Liver (tissue), 10 donors: ENCODE measurements at places on chromosomes 2 and 18. TPM values are rescaled to one million over a fixed set of nuclear protein-coding genes. Genes with fewer than 3 reads are reported as not detected.

DNA sequence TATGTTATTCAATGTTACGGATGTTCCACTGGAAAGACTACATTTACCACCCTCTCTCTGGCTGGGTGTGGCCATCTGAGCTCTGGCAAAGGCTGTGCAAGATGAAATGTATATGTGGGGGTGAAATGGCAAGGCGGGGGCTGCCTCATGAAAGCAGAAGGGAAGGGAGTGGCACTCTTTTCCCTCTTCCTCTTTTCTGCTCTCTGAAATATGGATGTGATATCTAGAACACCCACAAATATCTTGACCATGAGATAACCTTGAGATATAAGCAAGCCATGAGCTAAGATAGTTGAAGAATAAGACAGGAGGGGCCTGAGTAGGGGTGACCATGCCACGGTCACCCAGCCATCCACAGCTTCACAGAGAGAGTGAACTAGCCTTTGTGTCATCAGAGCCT is 367.8 kb upstream of the ID2 start:
- no peaks in the 10 kb centered on the region for H3K36me3 ChIP-seq
- H3K27me3 ChIP-seq: no peaks in the 10 kb centered on the region
- peak; percentile 34 for DNase-seq

GRCh38 chr2:181836583-181836982 is 54.9 kb upstream of the ITPRID2 start:
- H3K27ac ChIP-seq: no peak overlapping the region
- no peak for DNase-seq
- no peaks in the 10 kb centered on the region for H3K27me3 ChIP-seq
- H3K4me1 ChIP-seq: no peaks in the 10 kb centered on the region
- H3K36me3 ChIP-seq: no peaks in the 10 kb centered on the region

GRCh38 chr2:110969696-110970095 is 151.0 kb upstream of the BCL2L11 start:
- no peaks in the 10 kb centered on the region for H3K4me1 ChIP-seq
- no peaks in the 10 kb centered on the region for H3K36me3 ChIP-seq
- H3K27ac ChIP-seq: no peak overlapping the region
- no peak for DNase-seq

DNA sequence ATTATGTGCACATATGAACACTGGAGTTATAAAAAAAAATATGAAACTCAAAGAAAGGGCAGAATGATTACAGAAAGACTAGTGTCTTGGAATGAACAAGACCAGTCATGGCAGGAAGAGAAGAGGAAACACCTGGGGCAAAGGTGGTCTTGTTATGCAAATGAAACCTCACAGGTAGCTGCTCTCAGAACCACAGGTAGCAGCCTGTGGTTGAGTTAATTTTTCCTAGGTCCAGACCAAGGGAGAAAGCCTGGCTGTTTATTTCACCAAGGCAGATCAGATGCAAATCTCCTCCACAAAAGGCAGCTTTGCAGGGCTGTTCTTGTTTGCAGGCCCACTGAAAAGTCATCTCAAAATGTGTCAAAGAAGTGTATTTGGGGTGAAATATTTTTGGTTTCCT is 785.8 kb downstream of the RNF144A start:
- no peaks in the 10 kb centered on the region for H3K27me3 ChIP-seq
- no peaks in the 10 kb centered on the region for H3K36me3 ChIP-seq
- H3K27ac ChIP-seq: no peak overlapping the region
- H3K4me1 ChIP-seq: no peaks in the 10 kb centered on the region
- H3K4me3 ChIP-seq: no peak overlapping the region

DNA sequence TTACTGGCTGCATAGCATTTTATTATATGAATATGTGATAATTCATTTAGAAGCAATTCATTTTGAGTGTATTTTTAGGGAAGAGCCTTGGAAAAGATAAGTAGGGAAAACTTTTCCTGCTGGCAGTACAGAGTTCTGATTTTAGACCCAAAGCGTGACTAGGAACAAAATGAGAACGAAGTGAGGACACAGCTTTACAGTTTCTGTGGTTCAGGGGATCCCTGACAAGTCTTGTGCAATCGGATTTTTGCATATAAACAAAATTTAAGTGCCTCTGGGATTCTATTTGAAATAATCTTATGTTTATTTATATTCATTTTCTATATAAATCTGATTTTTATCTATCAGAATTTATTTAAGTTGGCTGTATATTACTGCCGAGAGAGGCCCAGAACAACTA is 389.1 kb downstream of the LRRTM1 start:
- H3K4me3 ChIP-seq: no peak overlapping the region
- H3K4me1 ChIP-seq: no peaks in the 10 kb centered on the region
- DNase-seq: no peak
- no peak overlapping the region for H3K27ac ChIP-seq
- no peaks in the 10 kb centered on the region for H3K36me3 ChIP-seq
- no peaks in the 10 kb centered on the region for H3K27me3 ChIP-seq

- peak overlapping the region; percentile 100 for H3K27ac ChIP-seq
- H3K4me3 ChIP-seq: peak overlapping the region; percentile 68
- DNase-seq: no peak
- no peaks in the 10 kb centered on the region for H3K27me3 ChIP-seq
- peaks cover 3% of the 10 kb centered on the region for H3K36me3 ChIP-seq
- peaks cover 30% of the 10 kb centered on the region for H3K4me1 ChIP-seq
Observed at GRCh38 chr2:38751596-38752410, 642 bp upstream of the SRSF7 start.

- peaks cover 5% of the 10 kb centered on the region for H3K4me1 ChIP-seq
- no peaks in the 10 kb centered on the region for H3K27me3 ChIP-seq
- H3K36me3 ChIP-seq: no peaks in the 10 kb centered on the region
- H3K27ac ChIP-seq: no peak overlapping the region
- no peak for DNase-seq
Observed at GRCh38 chr2:69381337-69381737, 5.7 kb downstream of the GFPT1 start.

Gene PROC
- total RNA-seq: 150 TPM

- H3K27ac ChIP-seq: no peak overlapping the region
- peaks cover 2% of the 10 kb centered on the region for H3K4me1 ChIP-seq
- H3K4me3 ChIP-seq: no peak overlapping the region
- no peaks in the 10 kb centered on the region for H3K36me3 ChIP-seq
Observed at GRCh38 chr2:61450144-61450543, 20.7 kb downstream of the USP34 start.

Gene FTCDNL1
- total RNA-seq: 2.1 TPM

- no peaks in the 10 kb centered on the region for H3K36me3 ChIP-seq
- H3K4me3 ChIP-seq: no peak overlapping the region
- no peak for DNase-seq
Observed at GRCh38 chr2:79162801-79163200, 3.2 kb upstream of the REG3A start.

Gene RESP18
- not detected for total RNA-seq

Gene SULT1C4
- total RNA-seq: 1.6 TPM

Gene LRRC30
- total RNA-seq: not detected

Gene HOXD10
- total RNA-seq: not detected

Gene PRSS56
- not detected for total RNA-seq

DNA sequence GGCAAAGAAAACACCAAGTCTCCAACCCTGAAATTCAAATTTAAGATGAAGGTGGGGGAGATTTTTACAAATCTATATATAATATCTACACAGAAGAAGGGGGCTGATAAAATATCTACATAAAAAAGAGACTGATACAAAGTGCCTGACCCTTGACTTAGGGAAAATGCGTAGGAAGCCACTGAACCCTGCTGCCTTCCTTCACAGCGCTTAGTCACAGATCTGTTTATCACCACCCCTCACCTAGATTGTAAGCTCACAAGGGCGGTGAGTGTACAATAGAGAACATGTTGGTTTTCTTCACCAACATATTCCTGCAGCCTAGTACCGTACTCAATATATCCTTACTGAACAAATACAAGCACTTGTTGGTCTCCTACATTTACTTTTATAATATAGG is 54.3 kb downstream of the NOL10 start:
- no peaks in the 10 kb centered on the region for H3K4me1 ChIP-seq
- H3K36me3 ChIP-seq: peaks cover 19% of the 10 kb centered on the region
- H3K4me3 ChIP-seq: no peak overlapping the region

Gene CRYBA2
- not detected for total RNA-seq

DNA sequence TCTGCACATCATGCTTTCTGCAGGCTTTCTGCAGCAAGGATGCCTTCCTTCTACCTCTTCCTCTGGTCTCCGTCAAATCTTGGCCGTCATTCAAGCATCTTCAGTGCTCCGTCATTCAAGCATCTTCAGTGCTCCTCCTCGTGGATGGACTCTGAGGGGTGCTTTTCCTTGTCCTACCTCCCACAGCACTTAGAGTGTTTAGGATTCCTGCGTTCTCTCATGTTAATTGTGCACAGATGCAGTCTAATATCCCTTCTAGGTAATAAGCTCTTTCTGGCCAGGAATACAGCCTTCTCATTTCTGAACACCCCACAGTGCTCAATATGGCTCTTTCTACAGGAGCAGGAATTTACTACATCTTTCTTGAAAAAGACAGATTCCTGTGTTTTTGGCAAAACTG is 59.8 kb downstream of the ZNF236 start:
- H3K27ac ChIP-seq: no peak overlapping the region
- H3K27me3 ChIP-seq: no peaks in the 10 kb centered on the region
- H3K4me1 ChIP-seq: no peaks in the 10 kb centered on the region
- no peak overlapping the region for H3K4me3 ChIP-seq

Gene SKOR2
- not detected for total RNA-seq

DNA sequence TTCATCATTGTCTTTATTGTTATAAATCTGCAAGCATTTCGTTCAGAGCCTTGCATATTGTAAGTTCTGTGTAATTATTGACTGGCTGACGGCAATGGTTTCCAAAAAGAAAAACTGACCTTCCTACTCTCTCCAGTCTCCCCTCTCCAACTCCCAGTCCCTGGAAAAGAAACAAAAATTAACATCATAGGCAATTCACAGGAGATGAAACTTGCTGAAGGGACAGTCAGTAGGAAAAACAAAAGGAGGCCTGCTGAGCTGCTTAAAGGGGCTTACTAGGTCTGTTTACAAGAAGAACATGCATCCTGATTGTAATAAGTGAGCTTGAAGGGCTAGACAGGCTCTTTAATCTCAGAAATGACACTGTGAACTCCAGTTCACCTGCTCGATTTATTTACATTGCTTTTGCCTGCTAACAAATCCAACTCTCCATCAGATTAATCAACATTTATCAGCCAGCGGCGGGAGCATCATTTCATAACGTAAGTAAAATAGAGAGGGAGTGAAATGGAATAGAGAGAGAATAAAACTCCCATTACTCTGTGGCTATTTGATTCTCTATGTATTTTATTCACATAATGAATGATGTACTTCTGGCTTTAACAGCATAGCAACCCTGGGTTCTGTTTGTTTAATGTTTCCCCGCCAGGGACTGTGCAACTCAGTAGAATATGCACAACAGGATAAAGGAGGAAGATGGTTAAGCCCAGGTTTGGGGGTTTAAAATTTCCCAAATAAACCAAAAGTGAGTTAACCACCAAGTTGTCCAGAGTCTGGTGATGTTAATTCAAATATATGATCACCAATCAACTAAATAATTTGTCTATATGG is 256.7 kb upstream of the SETBP1 start:
- no peak overlapping the region for H3K4me3 ChIP-seq
- H3K36me3 ChIP-seq: no peaks in the 10 kb centered on the region
- H3K4me1 ChIP-seq: no peaks in the 10 kb centered on the region
- H3K27me3 ChIP-seq: no peaks in the 10 kb centered on the region
- no peak overlapping the region for H3K27ac ChIP-seq

DNA sequence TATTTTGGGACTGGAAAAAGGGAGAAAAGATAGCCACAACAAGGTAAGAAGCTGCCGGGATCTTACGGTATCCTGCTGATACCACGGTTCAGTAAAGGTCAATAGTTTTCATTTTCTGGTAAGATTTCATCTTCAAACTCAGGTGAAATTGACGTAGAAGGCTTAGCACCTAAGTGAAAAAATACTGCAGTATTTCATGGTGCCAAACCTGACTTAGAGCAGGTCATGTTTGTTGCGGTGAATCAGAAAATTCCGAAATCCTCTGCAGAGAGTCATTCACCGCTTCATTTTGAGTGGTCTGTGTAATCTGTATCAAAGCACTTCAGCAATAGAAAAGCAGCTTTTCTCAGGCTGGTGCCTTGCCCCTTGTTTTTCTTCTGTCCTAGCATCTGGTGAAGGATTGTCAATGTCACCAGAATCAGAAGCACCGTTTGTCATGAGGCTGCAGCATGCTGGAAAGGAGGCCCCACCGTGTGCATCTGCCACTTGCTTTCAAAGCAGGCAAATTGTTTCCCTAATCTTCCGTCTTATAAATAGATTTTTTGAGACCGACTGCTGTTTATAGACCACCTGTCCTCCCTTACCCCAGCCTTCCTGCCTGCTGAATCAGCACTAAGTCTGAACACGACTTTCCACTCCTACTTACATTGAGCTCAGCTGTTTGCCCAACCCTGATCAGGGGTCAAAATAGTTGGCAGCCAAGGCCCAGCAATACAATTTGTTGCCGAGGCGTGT is 156.3 kb downstream of the EML6 start:
- peak overlapping the region; percentile 20 for H3K27ac ChIP-seq
- peaks cover 14% of the 10 kb centered on the region for H3K4me1 ChIP-seq
- H3K4me3 ChIP-seq: no peak overlapping the region
- peak; percentile 38 for DNase-seq

Gene CYS1
- total RNA-seq: 1.3 TPM

DNA sequence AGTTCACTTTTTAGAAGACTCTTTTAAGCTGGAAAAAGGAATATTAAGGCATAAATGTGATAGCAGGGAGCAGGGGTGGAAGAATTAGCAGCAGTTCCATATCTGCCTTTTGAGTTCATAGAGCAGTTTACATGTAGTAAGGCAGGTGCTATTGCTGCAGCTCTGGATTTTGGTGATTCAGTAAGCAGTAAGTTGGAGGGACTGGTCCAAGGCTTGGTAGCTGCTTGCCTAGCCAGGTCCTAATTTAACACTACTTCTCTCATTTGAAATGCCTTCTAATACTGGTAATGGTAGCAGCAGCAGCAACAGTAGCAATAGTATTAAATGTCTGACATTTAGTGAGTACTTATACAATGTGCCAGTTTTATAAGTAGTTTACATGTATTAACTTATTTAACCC is 30.0 kb downstream of the HAT1 start:
- no peaks in the 10 kb centered on the region for H3K4me1 ChIP-seq
- no peak for DNase-seq
- H3K27me3 ChIP-seq: no peaks in the 10 kb centered on the region
- no peak overlapping the region for H3K4me3 ChIP-seq

- no peaks in the 10 kb centered on the region for H3K27me3 ChIP-seq
- H3K27ac ChIP-seq: no peak overlapping the region
- no peaks in the 10 kb centered on the region for H3K36me3 ChIP-seq
- H3K4me1 ChIP-seq: no peaks in the 10 kb centered on the region
Observed at GRCh38 chr2:155546721-155547555, 785.6 kb downstream of the NR4A2 start.

Gene LRATD1
- 3.4 TPM for total RNA-seq
